ENCODE measurements at places on chromosomes 6 and 20. TPM values are rescaled to one million over a fixed set of nuclear protein-coding genes. Genes with fewer than 3 reads are reported as not detected.

GRCh38 chr20:52001999-52002666 is 189.4 kb downstream of the ZFP64 start:
- H3K36me3 ChIP-seq, result no peaks in the 10 kb centered on the region
- H3K4me3 ChIP-seq, result no peak overlapping the region
- DNase-seq, result no peak
- no peaks in the 10 kb centered on the region for H3K27me3 ChIP-seq
- no peak overlapping the region for H3K27ac ChIP-seq

- H3K27ac ChIP-seq, result no peak overlapping the region
- peaks cover 17% of the 10 kb centered on the region for H3K4me1 ChIP-seq
- H3K4me3 ChIP-seq, result peak overlapping the region; percentile 15
- H3K36me3 ChIP-seq, result no peaks in the 10 kb centered on the region
- no peaks in the 10 kb centered on the region for H3K27me3 ChIP-seq
- peak; percentile 21 for DNase-seq
Measured at GRCh38 chr20:32582659-32583580, 2.2 kb downstream of the NOL4L start.

ID4 gene
- total RNA-seq, result 72.5 TPM

GRCh38 chr6:94196891-94197290 is 777.5 kb upstream of the EPHA7 start:
- H3K36me3 ChIP-seq, result no peaks in the 10 kb centered on the region
- no peak overlapping the region for H3K27ac ChIP-seq
- H3K27me3 ChIP-seq, result no peaks in the 10 kb centered on the region

- H3K4me1 ChIP-seq, result peaks cover 6% of the 10 kb centered on the region
- H3K27ac ChIP-seq, result no peak overlapping the region
- no peak for DNase-seq
- H3K4me3 ChIP-seq, result no peak overlapping the region
Measured at GRCh38 chr20:59829786-59830664, 103.4 kb downstream of the SYCP2 start.

Data from body of pancreas (tissue), 4 donors.